ENCODE measurements at places on chromosomes 2 and 18.
A peak's percentile ranks its signal among the peaks of the same experiment; 100 is the strongest.

- DNase-seq: peak; percentile 11
Measured at GRCh38 chr2:60316381-60317033, 236.9 kb downstream of the BCL11A start.

- no peak for DNase-seq
Measured at GRCh38 chr18:25814841-25815458, 275.5 kb downstream of the SS18 start.

- DNase-seq: no peak
Measured at GRCh38 chr2:42566837-42567321, 1.6 kb upstream of the MTA3 start.

DNA sequence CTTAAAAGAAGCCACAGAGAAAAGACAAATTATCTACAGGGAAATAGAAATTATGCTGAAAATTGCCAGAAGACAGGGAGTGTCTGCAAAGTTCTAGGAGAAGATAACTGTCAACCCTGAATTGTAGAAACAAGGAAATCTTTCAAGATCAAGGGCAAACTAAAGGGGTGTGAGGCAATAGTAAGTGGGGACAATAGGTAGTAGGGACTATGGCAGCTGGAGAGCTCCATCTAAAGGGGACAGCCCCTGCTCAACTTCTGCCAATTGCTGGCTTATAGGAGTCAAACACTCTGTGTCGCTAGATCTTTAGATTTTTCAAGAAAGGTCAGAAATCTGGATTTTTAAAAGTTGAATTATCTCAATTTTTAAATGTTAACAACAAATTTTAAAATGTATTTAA lies 10.1 kb upstream of the ST3GAL5 start:
- no peak for DNase-seq

DNA sequence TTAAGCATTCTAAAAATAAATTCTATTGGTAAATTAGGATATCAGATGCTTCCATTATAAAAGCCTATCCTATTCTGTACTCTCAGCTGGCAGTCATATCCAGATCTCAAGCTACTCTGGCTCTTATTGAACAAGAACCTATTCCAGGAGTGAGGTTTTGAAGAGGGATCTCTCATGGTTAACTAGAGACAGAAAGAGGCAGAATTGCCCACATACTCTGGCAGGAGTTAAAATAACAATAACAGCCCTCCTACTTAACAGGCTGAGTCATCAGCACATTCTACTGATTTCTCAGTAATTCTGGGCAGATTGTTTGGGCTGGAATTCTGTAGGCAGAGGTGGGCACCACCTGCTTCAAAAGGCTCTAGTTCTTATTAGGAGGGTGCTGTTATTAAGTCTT lies 142.0 kb upstream of the UNC80 start:
- no peak for DNase-seq

GRCh38 chr2:57920342-57920939 lies 126.2 kb upstream of the VRK2 start:
- DNase-seq: no peak

DNA sequence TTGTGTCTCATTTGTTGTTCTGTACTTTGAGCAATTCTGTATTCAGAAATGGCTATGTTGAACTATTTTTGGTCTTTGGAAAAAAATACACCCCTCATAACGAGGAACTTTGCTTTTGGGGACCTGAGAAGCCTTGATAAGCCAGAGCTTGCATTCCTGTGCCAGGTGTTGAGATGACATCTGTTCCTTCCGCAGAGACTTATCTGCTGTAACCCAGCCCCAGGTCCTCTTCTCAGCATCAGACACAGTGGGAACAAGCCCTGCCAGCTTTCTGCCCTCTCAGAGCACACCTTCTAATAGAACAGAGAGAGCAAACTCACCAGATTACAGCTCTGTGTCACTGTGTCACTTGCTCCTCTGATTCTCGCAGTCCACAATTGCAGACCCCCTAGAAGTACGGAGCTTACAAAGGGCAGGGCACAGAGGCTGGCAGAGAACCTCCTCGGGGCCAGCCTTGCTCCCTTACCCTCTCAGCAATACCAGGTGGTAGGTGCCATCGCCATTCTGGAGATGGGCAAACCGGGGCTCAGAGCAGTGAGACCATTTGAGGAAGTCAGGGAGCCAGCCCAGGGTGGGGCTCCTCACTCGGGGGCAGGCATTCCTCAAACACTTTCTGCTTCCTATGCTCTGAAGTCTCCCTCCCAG lies 97.4 kb downstream of the DDX1 start:
- no peak for DNase-seq

DNA sequence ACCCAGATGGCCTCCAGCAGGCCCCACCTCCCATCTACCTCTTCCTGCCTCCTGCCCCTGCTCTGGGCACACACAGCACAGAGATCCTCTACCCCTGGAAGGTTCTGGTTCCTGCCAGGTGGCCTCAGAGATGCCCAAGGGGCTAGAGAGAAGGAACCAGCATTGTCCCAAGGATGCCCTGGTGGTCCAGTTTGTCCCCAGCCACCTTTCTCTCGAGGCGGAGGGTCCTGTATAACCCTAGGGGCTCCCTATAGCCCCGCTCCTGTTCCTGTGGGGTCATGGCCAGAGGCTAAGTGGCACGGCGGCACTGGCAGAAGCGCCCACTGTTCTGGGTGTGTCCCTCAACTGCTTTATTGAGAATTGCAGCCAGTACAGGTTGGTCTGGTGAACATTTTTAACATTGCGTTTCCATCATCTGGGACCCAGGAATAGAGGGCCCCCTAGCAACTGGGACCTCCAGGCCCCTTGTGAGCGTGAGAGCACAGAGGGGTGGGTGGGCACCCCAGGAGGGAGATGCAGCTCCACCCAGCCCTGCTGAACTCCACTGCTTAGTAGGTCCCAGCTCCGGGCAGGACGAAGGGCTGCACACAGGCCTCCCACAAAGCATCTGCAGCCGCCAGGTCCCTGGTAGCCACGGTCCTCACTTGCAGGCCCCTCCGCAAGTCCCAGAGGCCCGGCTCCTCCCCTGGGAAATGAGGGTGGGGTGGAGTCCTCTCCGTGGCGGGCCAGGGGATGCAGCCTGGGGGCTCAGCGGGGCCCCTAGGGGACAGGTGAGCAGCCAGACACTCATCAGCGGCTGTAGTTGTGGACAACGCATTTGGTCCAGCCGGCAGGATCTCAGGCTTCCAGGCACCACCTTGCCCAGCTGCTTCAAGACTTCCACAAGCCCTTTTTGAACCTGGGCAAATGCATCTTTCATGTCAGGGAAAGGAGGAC lies 33.1 kb downstream of the GPC1 start:
- DNase-seq: no peak

DNA sequence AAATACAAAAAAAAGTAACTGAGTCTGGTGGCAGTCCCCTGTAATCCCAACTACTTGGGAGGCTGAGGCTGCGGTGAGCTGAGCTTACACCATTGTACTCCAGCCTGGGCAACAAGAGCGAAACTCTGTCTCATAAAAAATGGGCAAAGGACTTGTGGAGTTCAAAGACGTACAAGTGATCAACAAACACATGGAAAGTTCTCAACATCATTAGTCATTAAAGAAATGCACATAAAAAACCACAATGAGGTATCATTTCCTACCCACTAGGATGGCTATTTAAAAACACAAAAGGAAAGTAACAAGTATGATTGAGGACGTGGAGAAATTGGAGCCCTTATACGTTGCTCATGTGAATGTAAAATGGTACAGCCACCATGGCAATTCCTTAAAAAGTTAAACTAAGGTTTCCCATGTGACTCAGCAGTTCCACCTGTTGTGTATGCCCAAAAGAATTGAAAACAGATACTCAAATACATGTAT lies 52.3 kb downstream of the RAB10 start:
- no peak for DNase-seq

DNA sequence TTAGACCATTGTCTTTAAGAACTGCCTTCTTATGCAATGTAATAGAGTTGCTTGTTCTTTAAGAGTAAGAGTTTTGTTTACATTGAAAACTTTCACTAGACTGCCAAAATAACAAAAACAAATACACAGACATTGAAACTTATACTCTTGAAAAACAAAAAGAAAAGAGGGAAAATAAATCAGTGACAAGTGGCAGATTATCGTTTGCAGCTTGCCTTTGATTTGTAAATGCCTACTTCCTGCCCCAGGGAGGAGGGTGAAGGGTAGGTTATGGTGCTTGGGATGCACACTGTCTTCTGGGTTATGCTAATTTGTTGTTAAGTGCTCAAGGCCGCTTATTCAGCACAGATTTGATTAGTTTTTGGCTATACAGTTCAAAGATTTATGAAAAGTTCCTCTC lies 198.7 kb downstream of the TGIF1 start:
- no peak for DNase-seq

- no peak for DNase-seq
Measured at GRCh38 chr18:39453882-39454281, 1888.3 kb upstream of the CELF4 start.

DNA sequence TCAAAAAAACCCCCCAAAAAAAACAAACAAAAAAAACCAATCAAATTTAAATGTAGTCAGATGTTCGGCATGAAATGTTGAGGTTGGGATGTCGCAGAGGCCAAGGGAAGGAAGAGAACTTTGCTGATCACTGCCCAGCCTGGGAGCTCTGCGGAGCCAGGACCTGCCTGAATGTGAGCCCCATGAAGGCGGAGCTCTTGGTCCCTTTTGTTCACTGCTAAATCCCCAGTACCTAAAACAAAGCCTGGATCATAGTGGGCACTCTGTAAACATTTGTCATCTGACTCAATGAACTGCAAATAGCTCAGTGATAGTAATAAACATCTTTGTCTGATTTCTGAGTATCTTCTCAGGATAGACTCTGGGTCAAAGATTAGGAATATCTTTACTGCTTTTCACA lies 64.0 kb downstream of the NGEF start:
- no peak for DNase-seq

GRCh38 chr2:9463698-9464034 lies 10.7 kb upstream of the IAH1 start:
- no peak for DNase-seq

- DNase-seq: no peak
Measured at GRCh38 chr18:37721544-37722522, 156.2 kb upstream of the CELF4 start.

- no peak for DNase-seq
Measured at GRCh38 chr2:196989496-196989895, 63.0 kb upstream of the PGAP1 start.

- DNase-seq: no peak
Measured at GRCh38 chr2:215241791-215242305, 70.0 kb upstream of the ATIC start.

- DNase-seq: no peak
Measured at GRCh38 chr18:31185186-31185950, 22.7 kb upstream of the DSC1 start.

DNA sequence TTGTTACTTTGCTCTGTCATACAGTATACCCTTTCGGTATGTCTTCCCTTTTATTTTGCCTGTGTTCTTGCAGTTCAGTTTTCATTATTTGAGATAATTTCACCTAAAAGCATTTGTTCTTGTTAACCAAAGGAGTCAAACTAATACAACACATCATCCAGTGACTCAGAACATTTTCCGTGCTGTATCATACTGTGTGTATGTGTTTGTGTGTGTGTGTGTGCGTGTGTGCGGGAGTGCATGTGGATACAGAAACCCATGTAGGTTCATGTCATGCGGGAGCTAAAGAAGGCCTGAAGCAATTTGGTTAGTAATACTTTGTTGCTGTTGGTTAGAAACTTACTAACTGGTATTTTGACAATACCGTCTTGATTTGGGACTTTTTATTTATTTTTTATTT lies 60.0 kb downstream of the CEP192 start:
- no peak for DNase-seq

GRCh38 chr18:46320297-46320696 lies 216.1 kb downstream of the HAUS1 start:
- no peak for DNase-seq

DNA sequence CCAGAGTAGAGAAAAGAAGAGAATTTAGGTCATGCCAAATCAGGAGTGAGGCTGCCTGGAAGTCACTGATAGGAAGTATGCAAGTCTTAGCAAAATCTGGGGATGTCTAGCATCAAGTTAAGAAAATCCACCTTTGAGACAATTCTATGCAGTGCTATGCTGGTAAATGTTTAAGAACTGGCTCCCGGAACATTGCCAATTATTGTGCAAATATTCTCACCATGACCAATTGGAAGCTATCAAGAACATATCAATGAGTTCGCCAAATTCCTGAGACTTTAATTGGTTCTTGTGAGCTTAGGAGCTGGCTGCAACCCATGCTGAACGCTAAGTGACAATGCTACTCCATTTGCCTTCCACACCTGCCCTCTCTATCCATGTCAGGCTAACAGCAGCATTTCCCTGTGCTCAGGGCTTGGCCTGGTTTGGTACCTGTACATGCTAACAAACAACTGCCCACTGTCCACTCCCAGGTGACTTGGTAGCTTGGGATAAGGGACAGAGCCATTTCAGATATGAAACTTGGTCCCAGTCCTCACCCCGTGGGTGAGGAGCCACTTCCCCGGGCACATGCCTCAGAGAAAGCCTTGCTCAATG lies 172.9 kb upstream of the KLHL29 start:
- DNase-seq: no peak

- DNase-seq: no peak
Measured at GRCh38 chr18:26133652-26134051, at the start of gene PSMA8. TSS of gene PSMA8 (plus strand) at chr18:26133869. CDS start at chr18:26133966, 97 bp downstream.

DNA sequence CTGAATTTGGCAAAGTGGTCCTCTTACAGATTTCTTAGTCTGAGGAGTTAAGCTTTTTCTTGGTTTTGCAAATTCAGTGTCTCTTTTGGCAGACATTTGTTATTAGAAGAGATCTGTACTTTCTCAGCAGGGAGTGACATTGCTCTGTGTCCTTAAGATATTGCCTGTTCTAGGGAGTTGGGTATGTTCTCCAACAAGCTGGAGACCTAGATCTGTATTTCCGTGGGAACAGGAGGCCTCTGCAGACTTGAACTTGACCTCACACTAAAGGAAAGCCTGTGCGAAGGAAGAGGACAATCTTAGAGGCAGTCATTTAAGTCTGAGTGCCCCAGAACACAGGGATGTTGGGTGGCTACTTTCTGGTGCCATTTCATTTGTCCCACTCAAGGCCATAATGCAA lies 107.0 kb upstream of the ATP8B1 start:
- DNase-seq: no peak

- DNase-seq: no peak
Measured at GRCh38 chr18:9724797-9725585, 16.9 kb downstream of the RAB31 start.

DNA sequence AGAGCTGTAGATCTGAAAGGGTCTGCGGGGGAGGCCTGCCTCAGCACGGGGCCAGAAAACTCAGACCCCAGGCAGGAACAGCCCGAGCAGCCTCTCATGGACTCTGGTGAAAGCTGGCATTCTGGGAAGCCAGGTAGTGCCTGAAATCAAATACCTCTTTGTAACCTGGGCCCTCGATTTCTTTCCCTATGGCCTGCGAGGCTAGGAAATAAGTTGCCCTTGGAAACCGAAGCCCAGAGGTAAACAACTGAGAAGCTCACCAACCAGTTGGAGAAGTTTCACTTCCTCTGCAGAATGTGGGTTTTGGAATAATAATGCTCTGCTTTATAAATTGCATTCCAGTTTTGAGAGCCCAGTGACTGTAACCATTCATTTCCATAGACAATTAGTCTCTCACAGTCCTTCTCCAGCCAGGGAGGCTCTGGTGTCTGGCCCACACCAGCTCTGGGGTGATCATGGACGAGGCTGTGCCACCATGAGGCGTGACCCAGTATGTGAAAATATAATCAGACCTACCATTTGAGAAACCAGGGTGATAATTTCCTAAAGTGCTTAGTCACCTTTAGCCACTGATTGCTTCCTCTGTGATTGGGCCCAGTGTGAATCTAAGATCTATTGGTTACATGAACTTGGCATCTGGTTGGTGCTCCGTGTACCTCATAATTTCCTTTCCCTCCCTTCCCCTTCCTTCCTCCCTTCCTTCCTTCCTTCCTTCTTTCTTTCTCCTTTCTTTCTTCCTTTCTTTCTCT lies 133.1 kb upstream of the PELI1 start:
- DNase-seq: no peak

Measured in HEK293T (cell line).